ENCODE measurements at places on chromosomes 4 and X.

- DNase-seq, result no peak
Observed at GRCh38 chr4:86640469-86640868, 46.4 kb downstream of the PTPN13 start.

DNA sequence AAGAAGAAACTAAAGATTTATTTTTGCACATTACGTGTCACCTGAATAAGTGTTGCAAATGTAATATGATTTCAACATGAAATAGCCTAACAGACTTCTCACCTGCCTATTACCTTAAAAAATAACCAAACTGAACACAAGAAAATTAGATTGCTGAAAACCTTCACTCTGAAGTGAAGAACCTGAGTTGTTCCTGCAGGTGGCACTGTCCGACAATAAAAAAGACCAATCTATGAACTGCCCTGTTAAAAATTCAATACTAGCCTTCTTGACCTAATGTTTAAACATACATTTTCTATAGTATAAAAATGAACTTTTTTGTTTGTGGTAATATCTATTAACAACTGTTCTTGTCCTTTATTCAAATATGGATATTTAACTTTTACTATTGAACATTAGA lies 69.2 kb upstream of the PNPLA4 start:
- DNase-seq, result peak; percentile 14

DNA sequence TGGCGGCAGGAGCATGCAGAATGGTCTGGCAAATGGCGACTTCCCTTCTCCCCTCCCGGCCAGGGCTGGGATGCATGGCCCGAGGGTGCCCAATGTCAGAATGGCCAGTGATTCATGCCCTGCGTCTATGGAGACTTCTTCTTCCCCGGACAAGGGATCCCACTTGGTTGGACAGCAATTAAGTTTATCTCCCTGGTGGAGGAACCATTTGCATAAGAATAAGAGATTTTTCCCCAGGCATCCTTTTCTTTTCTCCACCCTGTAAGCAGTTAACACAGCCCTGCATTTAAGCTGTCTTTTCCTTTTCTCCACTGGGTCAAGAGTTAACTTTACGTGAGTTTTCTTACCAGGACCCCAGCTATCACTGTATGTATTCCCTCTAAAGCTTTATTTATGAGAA lies 856.6 kb downstream of the GLUD2 start:
- no peak for DNase-seq

DNA sequence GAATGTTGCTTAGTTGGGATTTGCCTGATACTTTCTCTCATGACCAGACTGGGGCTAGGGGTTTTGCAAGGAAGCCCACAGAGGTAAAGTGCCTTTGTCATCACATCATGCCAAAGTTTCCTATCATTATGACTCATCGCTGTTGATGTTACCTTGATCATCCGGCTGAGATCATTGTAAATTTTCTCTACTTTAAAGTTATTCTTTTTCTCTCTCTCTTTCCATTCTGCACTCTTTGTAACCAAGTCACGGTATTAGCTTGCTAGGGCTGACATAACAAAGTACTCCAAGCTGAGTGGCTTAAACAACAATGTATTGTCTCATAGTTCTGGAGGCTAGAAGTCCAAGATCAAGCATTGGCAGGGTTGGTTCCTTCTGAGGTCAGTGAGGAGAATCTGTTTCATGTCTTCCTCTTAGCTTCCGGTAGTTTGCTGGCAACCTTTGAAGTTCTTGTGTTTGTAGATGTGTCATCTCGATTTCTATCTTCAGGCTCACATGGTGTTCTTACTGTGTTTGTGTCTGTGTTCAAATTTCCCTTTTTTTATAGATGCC lies 113.0 kb downstream of the DTHD1 start:
- DNase-seq, result no peak

DNA sequence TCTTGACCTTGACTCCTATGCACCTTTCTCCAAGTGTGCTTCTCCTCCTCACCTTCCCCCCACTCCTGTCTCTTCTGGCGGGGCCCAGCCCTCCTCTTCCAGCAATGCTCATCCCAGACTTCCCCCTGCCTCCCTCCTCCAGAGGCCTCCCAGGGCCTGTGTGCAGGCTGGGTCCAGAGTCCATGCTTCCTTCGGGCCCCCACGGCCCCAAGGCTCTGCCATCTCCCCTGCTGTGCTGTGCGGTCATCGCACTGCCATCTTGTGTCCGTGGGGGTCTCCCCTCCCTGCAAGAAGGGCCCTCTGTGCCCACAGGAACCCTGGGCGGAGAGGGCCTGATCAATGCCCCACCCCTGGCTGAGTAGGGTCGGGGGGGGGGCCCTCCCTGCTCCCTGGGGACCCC lies 27.3 kb downstream of the ATP2B3 start:
- DNase-seq, result no peak

Measured in NCI-H2107 (cell line).